Activated CD4-positive, alpha-beta T cell treated with anti-CD3 and anti-CD28 coated beads, Interleukin-2, amount 10 ng/mL, durations not matched to agents 24 days and 14 days (primary cell): ENCODE measurements at places on chromosomes 4 and X. TPM values are rescaled to one million over a fixed set of nuclear protein-coding genes. Genes with fewer than 3 reads are reported as not detected.

DNA sequence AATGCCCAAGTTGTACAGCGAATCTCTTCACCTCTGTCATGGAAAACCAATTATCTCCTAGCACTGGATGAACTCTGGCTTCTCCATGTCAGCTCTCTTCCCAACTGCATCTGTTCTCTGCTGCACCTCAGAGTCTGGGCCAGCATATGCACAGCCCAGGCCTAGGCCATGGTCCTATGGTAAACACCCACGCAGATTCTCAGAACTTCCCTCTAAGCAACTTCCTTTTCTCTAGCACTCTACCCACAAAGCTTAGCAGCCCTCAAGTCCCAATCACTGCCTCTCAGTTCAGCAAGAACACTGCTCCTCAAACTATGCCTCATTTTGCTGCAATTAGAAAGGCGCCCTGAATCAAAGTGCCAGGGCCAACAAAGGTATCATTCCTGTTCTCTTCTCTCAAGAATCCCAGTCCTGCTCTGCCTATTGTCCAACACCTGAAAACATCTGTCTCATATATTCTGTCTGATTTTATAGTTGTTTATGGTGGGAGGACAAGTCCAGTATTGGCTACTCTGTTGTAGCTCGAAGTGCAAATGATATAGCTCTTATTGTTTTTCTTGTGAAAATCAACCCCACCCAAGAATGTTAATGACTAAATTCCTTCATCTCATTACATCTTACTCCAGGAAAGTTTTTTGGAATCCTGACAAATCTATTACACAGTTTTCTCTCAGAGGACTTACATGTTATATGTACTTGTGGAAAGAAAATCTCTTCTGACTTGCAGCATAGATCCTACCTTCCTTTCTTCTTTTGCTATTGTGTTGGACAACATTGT, 85.4 kb downstream of the DCHS2 start:
- peak; percentile 50 for DNase-seq
- H3K27me3 ChIP-seq, result peaks cover 6% of the 10 kb centered on the region
- peaks cover 4% of the 10 kb centered on the region for H3K4me1 ChIP-seq
- H3K4me3 ChIP-seq, result no peak overlapping the region
- H3K27ac ChIP-seq, result no peak overlapping the region

- H3K4me1 ChIP-seq, result no peaks in the 10 kb centered on the region
- no peak overlapping the region for H3K4me3 ChIP-seq
- H3K27ac ChIP-seq, result no peak overlapping the region
- DNase-seq, result no peak
Observed at GRCh38 chrX:21735038-21735767, 22.7 kb downstream of the SMPX start.

- no peaks in the 10 kb centered on the region for H3K36me3 ChIP-seq
- H3K4me3 ChIP-seq, result no peak overlapping the region
- no peak overlapping the region for H3K27ac ChIP-seq
- H3K27me3 ChIP-seq, result no peaks in the 10 kb centered on the region
- no peak for DNase-seq
Observed at GRCh38 chr4:133058701-133059100, 90.4 kb upstream of the PCDH10 start.

GRCh38 chrX:17081511-17081910, 135.1 kb downstream of the REPS2 start:
- H3K27me3 ChIP-seq, result peaks cover 3% of the 10 kb centered on the region
- no peak for DNase-seq
- H3K36me3 ChIP-seq, result no peaks in the 10 kb centered on the region
- H3K4me3 ChIP-seq, result no peak overlapping the region
- no peaks in the 10 kb centered on the region for H3K4me1 ChIP-seq

GRCh38 chr4:184616633-184617551, 32.4 kb downstream of the CASP3 start:
- peak overlapping the region; percentile 17 for H3K27ac ChIP-seq
- no peak overlapping the region for H3K4me3 ChIP-seq
- no peaks in the 10 kb centered on the region for H3K4me1 ChIP-seq
- H3K36me3 ChIP-seq, result peaks cover 7% of the 10 kb centered on the region
- no peak for DNase-seq

GRCh38 chrX:40552768-40553167, 28.0 kb upstream of the ATP6AP2 start:
- no peaks in the 10 kb centered on the region for H3K36me3 ChIP-seq
- H3K4me3 ChIP-seq, result no peak overlapping the region
- peaks cover 4% of the 10 kb centered on the region for H3K27me3 ChIP-seq
- H3K27ac ChIP-seq, result no peak overlapping the region

DNA sequence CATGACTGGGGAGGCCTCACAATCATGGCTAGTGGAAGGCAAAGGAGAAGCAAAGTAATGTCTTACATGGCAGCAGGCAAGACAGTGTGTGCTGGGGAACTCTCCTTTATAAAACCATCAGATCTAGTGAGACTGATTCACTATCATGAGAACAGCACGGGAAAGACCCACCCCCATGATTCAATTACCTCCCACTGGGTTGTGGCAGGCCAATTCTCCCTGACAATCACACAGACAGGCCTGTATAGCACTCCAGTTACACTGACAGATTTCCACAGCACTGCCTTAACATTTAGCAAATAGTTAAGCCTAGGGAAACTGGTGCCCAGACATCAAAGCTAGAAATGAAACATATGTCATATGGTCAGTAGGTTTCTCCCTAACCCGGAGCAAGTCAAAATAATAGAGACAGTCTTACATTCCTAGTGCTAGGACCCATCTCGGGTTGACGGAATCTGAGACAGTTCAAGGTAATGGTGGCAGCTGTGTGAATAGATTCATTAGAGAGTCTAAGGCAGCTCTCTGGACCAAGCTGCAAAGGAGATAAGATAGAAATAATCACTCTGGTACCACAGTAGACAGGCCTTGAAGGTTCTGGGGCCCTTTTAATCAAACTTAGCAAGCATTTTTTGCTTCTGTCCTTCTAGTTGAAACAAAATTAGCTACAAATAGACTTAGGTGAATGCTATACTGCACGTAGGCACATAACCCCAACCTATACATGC, 9.4 kb upstream of the HERC5 start:
- DNase-seq, result no peak
- H3K36me3 ChIP-seq, result peaks cover 38% of the 10 kb centered on the region
- H3K27me3 ChIP-seq, result no peaks in the 10 kb centered on the region
- H3K27ac ChIP-seq, result no peak overlapping the region
- H3K4me1 ChIP-seq, result peaks cover 14% of the 10 kb centered on the region
- H3K4me3 ChIP-seq, result no peak overlapping the region

GRCh38 chr4:97013711-97014110, 1129.6 kb downstream of the STPG2 start:
- H3K4me1 ChIP-seq, result no peaks in the 10 kb centered on the region
- no peak overlapping the region for H3K4me3 ChIP-seq
- no peaks in the 10 kb centered on the region for H3K36me3 ChIP-seq
- no peaks in the 10 kb centered on the region for H3K27me3 ChIP-seq

DNA sequence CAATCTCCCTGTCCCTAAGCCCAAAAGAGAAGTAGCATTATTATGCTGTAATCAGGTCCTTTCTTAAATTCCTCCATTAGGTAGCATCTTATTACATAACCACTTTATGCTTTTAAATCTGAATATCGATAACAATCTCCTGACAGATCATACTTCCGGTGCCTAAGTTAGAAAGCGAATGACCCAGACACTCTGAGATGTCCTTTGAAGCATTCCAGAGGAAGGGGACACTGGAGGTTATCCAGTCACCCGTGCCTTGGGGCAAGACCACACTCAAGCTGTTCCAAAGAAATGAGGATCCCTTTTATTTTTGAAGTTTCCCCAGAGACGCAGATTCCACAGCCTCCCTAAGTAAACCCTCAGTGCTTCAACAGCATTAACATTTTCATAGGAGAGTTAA, 125.7 kb downstream of the PALLD start:
- no peaks in the 10 kb centered on the region for H3K36me3 ChIP-seq
- peaks cover 37% of the 10 kb centered on the region for H3K27me3 ChIP-seq
- no peak overlapping the region for H3K27ac ChIP-seq
- DNase-seq, result no peak

DNA sequence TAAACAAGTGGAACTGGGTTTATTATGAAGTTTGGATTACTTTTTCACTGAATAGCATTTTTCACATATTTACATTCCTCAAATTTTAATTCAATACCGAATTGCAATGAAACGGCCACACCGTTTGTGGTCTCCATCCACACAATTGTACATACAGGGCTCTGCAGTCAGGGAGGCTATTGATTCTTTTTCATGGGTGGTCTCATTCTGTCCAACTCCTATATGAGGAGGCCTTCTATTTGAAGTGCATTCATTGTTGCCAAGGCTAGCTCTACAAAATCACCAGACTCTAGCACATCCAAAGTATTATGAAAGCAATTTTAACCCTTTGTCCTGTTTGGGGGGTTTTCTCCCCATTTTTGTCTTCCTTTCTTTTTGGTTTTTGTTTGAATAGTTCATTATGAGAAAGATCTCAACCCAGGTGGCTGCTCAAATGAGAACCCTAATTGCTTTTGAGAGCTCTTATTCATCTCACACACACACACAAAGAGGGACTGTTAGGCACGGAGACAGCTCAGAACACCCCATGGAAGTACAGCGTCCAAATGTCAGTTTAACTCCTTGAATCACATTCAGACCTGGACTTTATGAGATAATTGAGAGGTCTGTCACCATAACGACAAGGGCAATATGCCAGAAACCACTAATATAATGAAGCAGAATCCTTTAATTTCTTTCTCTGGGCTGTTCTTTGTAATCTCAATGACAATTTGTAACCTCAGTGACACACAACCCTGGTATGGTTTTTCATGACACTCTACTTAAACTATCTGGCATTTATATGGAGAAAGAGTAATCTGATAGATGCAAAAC, 79.4 kb downstream of the NLGN4X start:
- DNase-seq, result no peak
- H3K4me1 ChIP-seq, result no peaks in the 10 kb centered on the region

- H3K27ac ChIP-seq, result no peak overlapping the region
- no peaks in the 10 kb centered on the region for H3K36me3 ChIP-seq
- no peaks in the 10 kb centered on the region for H3K4me1 ChIP-seq
Observed at GRCh38 chrX:57655065-57655464, 25.0 kb downstream of the NLRP2B start.

DNA sequence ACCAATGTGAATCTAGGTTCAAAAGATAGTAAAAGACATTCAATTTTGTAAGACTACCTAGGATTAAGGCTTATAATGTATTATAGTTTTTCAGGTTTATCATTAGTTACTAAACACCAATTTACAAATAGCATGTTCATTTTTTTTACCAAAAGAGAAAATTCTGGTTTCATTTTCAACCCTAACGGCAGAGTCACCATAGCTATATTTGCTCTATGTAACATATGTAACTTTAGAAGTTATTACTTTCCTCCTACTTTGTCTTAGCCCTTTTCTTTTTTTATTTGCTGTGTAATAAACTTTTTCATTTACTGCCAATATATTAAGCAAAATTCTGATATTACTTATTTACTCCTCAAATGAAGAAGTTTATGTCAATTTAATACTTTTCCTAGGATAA, 639.6 kb downstream of the ARAP2 start:
- no peak overlapping the region for H3K4me3 ChIP-seq
- H3K36me3 ChIP-seq, result no peaks in the 10 kb centered on the region

DNA sequence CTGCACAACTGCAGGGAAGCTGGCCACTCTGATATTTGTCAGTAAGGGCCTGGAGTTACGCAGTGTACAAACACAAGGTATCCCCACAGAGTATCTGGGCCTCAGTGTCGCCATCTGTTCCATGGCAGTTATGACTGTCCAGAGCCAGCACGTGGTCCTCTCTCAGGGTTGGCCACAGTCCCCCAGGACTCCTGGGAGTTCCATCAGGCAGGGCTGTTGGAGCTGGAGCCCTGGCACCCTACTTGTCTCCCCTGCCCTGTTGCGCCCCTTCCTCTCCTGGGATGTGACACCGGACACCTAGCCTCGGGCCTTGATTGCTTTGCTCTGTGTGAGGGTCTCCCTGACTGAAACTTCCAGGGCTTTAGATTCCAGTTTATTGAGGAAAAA, 8.4 kb downstream of the HTRA3 start:
- no peaks in the 10 kb centered on the region for H3K27me3 ChIP-seq
- no peaks in the 10 kb centered on the region for H3K4me1 ChIP-seq
- H3K36me3 ChIP-seq, result no peaks in the 10 kb centered on the region
- no peak overlapping the region for H3K4me3 ChIP-seq
- DNase-seq, result no peak
- H3K27ac ChIP-seq, result no peak overlapping the region

GRCh38 chr4:24644983-24645764, 60.8 kb upstream of the DHX15 start:
- peaks cover 8% of the 10 kb centered on the region for H3K27me3 ChIP-seq
- H3K27ac ChIP-seq, result no peak overlapping the region
- DNase-seq, result no peak
- no peak overlapping the region for H3K4me3 ChIP-seq
- no peaks in the 10 kb centered on the region for H3K36me3 ChIP-seq
- H3K4me1 ChIP-seq, result no peaks in the 10 kb centered on the region

- peak overlapping the region; percentile 65 for H3K4me3 ChIP-seq
- peaks cover 10% of the 10 kb centered on the region for H3K4me1 ChIP-seq
- DNase-seq, result peak; percentile 69
- no peaks in the 10 kb centered on the region for H3K36me3 ChIP-seq
- no peak overlapping the region for H3K27ac ChIP-seq
Observed at GRCh38 chrX:129655547-129656249, 942 bp upstream of the APLN start.

GRCh38 chr4:148961526-148961925, 519.3 kb upstream of the NR3C2 start:
- H3K4me1 ChIP-seq, result no peaks in the 10 kb centered on the region
- no peaks in the 10 kb centered on the region for H3K36me3 ChIP-seq
- no peaks in the 10 kb centered on the region for H3K27me3 ChIP-seq

GRCh38 chr4:140764785-140765392, 8.7 kb upstream of the TBC1D9 start:
- H3K27me3 ChIP-seq, result peaks cover 26% of the 10 kb centered on the region
- H3K4me3 ChIP-seq, result no peak overlapping the region
- H3K36me3 ChIP-seq, result no peaks in the 10 kb centered on the region
- no peak overlapping the region for H3K27ac ChIP-seq
- no peaks in the 10 kb centered on the region for H3K4me1 ChIP-seq

DNA sequence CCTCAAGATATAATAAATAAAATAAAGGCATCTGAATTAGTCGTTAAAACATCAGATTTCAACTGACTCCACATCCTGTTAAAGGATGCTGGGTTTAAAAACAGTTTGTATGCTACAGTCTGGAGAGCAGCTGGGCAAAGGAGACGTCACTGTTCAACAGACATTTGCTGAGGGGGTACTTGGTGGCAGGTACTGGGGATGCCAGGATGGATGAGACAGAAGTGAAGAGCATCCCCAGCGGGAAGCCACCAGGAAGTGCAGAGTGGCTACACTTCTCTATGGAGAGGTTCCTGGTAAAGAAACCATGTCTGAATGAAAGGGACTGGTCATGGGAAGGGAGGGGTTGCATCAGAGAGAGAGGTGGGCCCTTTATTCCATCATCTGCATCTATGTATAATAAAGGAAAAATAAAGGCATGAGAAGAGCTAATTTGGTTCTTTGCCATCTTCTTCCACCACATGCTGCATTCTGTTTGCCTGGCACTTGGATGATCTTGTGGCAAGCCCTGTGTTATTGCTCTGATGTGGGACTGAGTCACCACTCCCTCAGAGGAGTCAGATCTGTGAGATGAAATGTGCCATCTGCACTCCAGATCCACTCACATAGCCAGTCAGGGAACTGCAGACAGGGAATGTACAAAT, 145.0 kb downstream of the SOWAHB start:
- DNase-seq, result no peak
- H3K27ac ChIP-seq, result no peak overlapping the region
- H3K4me1 ChIP-seq, result peaks cover 2% of the 10 kb centered on the region
- H3K27me3 ChIP-seq, result peaks cover 27% of the 10 kb centered on the region
- no peak overlapping the region for H3K4me3 ChIP-seq

Gene OPRPN
- total RNA-seq, result not detected in 2 replicates

Gene PLCXD1
- 66.0 and 68.7 TPM in 2 replicates for total RNA-seq

Gene PJA1
- 14.4 and 15.5 TPM in 2 replicates for total RNA-seq

Gene GATA1
- not detected in 2 replicates for total RNA-seq

Gene BGN
- not detected in 2 replicates for total RNA-seq

Gene PPA2
- total RNA-seq, result 65.2 and 69.3 TPM in 2 replicates
